ENCODE measurements at places on chromosomes 2 and 18.

- DNase-seq = no peak
Measured at GRCh38 chr2:135258193-135258592, 206.1 kb downstream of the RAB3GAP1 start.

DNA sequence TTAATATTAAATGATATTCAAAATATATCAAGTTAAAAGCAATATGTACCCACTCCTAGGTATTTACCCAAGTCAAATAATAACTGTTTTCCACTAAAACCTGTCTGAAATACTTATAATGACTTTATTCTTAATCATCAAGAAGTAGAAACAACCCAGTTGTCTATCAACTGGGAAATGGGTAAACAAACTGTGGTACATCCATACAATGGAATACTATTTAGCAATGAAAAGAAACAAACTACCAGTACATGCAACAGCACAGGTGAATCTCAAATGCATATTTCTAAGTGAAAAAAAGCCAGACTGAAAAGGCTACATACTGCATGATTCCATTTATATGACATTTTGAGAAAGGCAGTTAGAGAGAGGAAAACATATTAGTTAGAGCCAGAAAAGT lies 559.9 kb downstream of the MBD2 start:
- DNase-seq = no peak

- DNase-seq = no peak
Measured at GRCh38 chr2:9252002-9252357, 45.4 kb downstream of the ASAP2 start.

- DNase-seq = no peak
Measured at GRCh38 chr2:75146606-75147332, 52.6 kb downstream of the TACR1 start.

DNA sequence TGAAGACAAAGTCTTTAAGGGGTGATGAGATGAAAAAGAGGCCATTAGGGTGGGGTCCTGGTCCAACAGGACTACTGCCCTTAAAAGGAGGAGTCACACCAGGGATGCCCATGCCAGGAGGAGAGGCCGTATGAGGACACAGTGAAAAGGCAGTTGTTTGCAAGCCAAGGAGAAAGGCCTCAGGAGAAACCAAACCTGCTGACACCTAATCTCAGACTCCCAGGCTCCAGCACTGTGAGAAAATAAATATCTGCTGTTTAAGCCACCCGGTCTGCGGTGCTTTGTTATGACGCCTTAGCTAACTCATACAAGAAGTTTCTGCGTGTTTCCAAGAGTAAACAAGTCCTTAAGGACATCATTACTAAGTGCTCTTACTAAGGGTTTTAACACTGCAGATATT lies 93.6 kb downstream of the DNER start:
- no peak for DNase-seq

Measured in NCI-H1930 (cell line).